ENCODE measurements at places on chromosomes 5 and 9.

GRCh38 chr9:89996773-89997172 lies 392.0 kb downstream of the GADD45G start:
- no peak for DNase-seq

DNA sequence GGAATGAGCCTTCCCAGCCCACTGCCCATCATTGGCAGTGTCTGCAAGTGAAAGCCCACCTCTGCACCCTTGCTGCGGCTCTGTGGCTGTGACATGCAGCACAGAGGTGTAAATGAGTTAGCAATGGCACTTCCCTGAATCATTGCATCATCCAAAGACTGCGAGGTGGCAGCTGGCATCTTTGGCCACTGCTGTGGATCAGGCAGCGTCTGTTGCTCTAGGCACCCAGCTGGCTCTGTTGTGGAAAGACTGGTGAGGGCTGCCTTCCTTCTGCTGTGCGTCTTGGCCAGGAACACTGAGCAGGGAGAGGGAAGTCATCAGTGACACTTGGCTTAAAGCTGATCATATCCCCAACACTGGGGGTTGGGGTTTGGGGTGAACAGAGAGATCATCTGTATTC lies 64.5 kb downstream of the MFAP3 start:
- DNase-seq: no peak

- no peak for DNase-seq
Measured at GRCh38 chr5:152107220-152107619, 182.6 kb upstream of the GLRA1 start.

GRCh38 chr5:53041071-53041692 lies 52.0 kb downstream of the ITGA2 start:
- no peak for DNase-seq

DNA sequence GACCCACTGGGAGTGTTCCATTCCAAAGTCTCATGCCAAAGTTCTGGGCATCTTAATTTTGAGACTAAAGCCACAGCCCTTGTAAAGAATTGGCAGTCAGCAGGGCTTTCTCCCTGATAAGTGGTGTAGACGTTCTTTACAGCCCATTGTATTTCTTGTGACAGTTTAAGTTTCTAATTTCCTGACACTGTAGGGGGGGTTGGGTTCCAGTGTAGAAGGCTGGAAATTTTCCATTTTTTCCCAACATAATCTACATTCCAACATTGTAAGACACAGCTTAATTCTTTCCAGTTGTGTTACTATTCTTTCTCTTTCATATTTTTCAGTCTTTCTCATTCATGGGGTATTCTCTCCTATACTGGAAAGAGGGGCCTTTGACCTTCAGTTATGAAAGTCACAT lies 121.1 kb downstream of the FBXL7 start:
- DNase-seq: no peak

GRCh38 chr5:58143727-58144126 lies 316.2 kb downstream of the PLK2 start:
- no peak for DNase-seq

DNA sequence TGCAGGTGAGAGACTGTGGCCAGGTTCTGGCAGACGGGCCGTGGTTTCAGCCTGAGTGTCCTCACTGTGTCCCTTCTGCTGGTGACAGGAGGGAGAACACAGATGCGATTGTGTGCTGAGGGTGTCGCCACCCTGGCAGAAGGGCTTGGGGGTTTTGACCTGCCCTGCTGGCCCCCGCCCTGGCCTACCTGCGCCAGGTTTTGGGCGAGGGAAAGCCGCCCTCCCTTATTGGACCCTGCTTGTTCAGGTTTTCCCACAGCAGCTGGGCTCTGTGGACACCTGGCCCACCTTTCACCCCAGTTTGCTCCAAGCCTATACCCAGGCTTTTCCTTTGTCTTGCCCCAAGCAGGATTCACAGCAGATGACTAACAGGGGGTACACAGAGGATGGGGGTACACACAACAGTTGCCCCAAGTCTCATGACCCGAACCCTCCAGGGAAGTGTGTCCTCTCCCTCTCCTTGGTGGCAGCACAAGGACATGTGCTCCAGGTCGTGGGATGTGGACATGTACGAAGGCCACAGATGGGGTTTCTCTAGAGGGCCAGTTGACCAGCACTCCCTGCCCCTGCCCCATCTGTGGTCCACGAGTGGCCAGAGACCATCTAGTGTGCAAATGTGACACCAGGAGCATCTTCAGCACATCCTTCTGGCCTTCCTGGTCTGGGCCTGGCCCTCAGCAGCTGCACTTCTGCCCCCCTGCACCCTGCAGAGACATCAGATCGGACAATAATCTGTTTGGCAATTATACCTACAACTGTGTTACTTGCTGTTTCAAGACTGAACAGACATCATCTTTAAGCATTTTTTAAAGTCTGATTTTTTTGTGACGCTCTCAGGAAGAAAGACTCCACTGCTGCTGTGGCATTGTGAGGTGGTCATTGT lies 265.8 kb upstream of the IRX4 start:
- DNase-seq: no peak

GRCh38 chr5:65566505-65566904 lies 3.4 kb downstream of the PPWD1 start:
- DNase-seq: no peak

GRCh38 chr5:131214609-131215227 lies 44.0 kb downstream of the LYRM7 start:
- DNase-seq: no peak

GRCh38 chr5:102313912-102314311 lies 17.8 kb upstream of the SLCO4C1 start:
- DNase-seq: no peak

GRCh38 chr9:81058782-81059181 lies 630.6 kb downstream of the TLE1 start:
- DNase-seq: no peak

GRCh38 chr9:86275962-86276361 lies 6.4 kb downstream of the ISCA1 start:
- no peak for DNase-seq

GRCh38 chr5:124645396-124645795 lies 101.0 kb downstream of the ZNF608 start:
- DNase-seq: no peak

DNA sequence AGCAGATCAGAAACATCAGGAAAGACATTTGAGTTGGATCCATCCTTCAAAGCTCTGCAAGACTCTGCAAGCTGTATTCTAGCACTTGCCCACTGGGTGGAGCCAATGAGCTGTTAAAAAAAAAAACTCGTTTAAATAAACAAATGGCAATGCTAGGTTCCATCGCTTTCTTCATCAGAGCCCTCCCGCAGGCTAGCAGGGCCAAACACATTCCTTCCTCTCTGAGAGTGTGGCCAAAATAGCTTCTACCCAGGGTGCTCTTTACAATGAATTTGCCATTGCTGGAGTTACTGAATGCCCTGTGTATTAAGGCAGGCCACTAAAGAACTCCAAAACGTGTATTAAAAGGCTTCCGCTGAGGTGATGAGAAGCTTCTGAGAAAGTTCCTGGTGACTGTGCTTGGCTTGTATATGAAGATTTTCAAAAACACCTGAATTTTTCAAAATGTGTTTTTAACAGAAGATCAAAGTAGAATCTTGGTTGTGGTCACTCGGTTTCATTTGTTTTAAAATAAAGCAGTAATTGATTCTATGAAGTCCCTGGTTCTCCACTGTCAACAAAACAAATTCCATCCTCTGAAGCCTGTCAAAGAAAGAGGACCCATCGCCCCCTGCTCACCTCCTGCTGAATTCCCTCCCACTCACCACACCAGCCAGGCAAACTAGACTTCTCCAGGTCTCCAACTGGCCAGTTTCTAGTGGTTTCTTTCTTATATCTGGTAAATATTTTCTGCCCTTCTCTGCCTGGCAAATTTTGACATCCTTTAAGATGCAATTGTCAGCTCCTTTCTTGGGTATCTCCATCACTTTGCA lies 36.5 kb upstream of the EQTN start:
- peak; percentile 21 for DNase-seq

- DNase-seq: no peak
Measured at GRCh38 chr5:127978738-127979300, 104.7 kb upstream of the SLC12A2 start.

DNA sequence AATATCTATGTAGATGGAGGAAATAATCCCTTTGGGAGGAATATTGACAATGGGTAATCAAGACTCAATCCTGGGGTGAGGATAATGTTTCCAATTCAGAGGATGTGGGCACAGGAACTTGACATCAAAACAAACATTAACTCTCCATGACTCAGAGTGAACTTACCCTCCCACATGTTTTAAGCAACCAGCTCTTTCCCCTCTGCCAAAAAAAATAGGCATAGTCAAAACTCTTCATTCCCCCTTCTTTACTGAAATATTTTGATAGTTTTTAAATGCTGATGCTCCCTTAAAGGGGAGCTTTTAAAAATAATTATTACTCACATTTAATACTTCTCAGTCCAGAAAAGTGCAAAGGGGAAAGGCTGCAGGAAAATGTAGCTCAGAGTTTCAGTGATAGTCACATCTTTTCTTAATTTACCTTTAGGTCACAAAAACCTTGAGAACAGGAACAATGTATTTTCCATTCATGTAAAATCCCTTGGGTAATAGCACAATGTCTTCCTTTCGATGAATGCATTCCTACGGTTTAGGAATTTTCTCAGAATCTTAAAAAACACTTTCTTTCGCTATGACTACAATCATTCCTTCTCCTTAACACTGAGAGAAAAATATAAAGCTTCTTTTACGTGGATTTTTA lies 298.4 kb upstream of the GRAMD2B start:
- DNase-seq: no peak

DNA sequence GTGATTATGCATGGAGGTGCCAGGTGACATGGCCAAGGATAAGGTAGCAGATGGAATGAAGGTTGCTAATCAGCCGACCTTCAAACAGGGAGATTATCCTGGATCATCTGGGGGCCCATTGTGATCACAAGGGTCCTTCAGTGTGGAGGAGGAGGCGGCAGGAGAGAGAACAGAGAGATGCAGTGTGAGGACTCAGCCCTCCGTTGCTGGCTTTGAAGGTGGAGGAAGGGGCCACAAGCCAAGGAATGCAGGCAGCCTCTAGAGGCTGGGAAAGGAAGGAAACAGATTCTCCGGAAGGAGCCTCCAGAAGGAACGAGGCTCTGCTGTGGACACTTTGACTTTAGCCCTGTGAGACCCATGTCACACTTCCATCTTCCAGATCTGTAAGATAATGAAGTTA lies 27.4 kb upstream of the EEIG1 start:
- DNase-seq: no peak

DNA sequence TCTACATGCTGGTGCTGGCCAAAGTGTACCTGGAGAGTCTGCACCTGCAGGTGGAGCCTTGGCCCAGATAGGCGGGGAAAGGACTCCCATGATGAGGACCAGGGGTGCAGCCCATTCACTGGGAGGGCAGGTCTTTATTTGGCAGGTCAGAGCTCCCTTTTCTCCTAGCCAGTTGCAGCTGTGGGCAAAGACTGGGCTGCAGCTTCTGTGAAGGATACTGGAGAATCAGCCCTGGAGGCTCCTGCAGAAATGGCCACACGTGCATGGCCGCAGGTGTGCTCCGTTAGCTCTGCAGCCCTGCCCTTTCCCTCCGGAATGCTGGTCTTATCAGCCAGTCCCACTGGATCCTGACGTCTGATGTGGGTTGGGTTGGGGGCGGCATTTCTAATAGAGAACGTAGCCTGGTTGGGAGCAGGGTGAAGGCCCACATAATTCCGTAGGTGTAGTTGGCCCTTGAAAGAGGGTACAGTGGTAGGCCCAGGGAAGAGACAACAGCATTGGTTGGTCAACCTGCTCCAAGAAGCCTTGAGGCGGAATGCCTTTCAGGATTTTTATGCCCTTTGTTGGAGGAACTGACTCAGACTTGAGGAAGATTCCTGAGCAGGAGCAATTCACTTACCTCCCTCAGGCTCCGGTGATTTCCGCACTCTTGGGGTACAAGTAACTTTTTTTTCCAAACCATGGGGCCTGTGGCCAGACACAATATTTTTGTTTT lies 22.0 kb upstream of the TIFAB start:
- no peak for DNase-seq

DNA sequence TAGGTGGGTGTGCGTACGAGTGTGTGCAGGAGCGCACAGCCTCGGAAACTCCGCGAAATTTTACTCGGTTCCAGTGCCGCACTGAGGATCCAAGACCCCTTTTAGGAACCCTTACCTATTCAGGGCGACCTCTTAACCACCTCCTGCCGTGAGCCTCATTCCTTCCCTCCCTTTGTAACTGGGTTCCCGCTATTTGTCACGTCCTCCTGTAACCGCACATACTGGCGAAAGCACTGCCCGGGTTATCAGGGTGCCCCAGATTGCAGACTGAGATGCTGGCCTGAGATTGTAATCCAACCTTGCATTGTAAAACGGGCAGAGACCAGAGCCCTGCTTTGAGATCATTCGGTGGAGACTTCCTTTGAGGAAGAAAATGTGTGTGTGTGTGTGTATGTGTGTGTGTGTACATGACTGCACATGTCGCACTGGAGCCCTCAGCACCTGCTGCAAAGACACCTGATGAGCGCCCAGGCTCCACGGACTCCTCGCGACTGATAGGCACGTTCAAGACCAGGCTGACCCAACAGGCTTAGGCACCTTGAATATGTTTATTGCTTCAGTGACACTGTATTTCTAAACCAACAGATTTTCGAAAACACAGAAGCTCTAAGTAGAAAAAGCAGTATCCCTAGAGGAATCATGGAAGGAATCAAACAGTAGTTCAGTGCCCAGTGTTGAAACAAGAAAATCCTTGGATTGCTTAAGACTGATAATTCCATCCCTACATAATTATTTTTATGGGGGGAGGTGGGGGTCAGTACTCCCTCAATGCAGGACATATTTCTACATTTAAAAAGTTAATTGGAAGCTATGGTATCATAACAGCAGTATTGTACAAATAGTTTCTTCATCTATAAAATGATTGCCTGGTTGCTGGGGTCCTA lies 86.5 kb upstream of the TNFAIP8 start:
- no peak for DNase-seq

DNA sequence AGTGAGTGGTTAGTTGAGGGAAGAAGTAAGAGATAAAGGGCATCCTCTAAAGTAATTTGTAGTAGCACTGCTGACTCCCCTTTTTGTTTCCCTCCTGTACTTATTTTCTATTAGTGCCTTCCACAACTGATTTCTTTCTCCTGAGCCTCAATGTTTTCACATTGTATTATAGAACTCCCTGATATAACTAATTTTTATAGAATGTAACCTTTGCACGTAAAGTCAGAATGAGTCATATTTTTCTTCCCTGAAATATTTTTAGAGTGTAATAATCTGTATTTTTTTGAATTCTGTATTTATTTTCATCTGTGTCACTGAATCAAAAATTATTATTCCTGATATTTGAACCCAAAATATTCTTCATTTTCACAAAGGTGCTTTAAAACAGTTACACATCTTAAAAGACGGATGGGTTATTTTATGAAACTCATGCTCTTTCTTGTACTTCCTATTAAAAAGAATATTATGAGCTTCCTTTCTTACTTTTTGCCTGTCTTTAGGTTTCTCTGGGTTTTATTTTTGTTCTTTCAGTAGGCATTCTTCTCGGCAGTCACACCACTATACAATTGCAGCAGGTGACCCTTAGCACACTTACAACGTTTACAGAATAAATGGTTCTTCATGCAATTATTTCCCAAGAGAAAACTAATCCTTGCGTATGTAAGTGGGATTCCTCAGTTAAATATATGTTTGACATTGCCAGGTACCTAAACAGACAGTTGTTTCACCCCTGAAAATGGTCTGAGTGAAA lies 30.5 kb upstream of the DMRTA1 start:
- DNase-seq: no peak

GRCh38 chr9:79701651-79702050 lies 129.9 kb downstream of the TLE4 start:
- no peak for DNase-seq

Measured in activated naive CD4-positive, alpha-beta T cell (primary cell).